ENCODE measurements at places on chromosomes 16 and 17.

GRCh38 chr17:77496401-77496801, 355.6 kb downstream of the SEC14L1 start:
- DNase-seq = no peak

GRCh38 chr16:63130942-63131341, 1094.7 kb upstream of the CDH8 start:
- DNase-seq = no peak

DNA sequence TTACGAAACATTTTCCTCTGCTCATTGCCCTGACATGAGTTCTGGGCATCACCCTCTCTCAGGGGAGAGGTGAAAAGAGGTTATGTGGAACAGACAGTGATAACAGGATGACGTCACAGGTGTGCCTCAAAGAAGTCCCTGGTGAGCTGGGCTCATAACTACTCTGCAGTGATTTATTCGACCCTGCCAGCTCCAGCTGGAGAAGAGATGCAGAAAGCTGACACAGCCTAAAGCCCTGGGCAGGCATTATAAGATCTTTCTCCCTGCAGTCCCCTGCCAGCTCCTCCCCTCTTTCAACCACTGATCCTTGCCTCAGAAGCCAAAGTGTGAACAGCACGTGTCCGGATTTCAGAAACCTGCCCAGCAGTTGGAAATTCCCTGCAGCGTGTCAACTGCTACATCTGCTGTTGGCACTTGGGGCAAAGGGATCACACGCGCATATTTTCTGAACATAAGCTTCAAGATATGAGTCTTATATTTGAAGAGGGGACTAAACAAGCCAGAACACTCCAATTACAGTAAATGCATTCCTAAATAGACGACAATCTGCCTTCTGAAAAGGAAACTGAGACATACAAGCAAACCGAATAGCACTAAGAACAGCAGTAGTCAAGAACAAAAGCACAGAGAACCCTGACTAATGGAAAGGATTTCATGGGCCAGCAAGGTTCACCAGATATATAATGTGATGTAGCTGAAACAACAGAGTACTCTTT, 80.5 kb downstream of the SMG6 start:
- DNase-seq = peak; percentile 68

DNA sequence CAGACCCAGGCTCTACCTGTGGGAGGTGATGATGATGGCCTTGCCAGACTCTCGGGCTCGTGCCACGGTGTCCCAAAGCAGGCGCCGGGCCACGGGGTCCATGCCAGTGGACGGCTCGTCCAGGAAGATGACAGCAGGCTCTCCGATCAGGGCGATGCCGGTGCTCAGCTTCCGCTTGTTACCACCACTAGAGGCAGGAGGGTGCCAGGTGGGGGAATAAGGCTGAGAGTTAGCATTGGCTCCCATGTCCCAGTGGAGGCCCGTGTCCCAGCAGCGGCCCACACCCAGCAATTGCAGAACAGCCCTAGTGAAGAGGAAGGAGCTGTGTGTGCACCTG, 10.3 kb upstream of the RNPS1 start:
- no peak for DNase-seq

DNA sequence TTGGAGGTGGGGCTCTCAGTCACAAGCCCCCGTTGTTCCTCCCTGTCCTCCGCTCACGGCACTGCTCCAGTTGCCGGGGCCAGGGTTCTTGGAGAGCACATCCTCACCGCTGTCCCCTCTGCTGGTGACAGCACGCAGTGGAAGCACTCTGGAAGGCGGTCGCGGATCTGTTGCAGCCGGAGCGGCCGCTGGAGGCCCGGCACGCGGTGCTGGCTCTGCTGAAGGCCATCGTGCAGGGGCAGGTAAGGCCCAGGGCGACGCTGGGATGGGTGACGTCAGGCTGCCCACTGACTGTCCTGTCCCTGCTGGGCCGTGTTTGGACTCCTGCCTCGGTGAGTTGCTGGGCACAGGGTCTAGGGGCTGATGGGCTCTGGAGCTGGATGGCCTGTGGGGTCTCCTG, 5.4 kb downstream of the TSC2 start:
- DNase-seq = no peak

GRCh38 chr16:75589306-75589705, 23.1 kb downstream of the GABARAPL2 start:
- no peak for DNase-seq

DNA sequence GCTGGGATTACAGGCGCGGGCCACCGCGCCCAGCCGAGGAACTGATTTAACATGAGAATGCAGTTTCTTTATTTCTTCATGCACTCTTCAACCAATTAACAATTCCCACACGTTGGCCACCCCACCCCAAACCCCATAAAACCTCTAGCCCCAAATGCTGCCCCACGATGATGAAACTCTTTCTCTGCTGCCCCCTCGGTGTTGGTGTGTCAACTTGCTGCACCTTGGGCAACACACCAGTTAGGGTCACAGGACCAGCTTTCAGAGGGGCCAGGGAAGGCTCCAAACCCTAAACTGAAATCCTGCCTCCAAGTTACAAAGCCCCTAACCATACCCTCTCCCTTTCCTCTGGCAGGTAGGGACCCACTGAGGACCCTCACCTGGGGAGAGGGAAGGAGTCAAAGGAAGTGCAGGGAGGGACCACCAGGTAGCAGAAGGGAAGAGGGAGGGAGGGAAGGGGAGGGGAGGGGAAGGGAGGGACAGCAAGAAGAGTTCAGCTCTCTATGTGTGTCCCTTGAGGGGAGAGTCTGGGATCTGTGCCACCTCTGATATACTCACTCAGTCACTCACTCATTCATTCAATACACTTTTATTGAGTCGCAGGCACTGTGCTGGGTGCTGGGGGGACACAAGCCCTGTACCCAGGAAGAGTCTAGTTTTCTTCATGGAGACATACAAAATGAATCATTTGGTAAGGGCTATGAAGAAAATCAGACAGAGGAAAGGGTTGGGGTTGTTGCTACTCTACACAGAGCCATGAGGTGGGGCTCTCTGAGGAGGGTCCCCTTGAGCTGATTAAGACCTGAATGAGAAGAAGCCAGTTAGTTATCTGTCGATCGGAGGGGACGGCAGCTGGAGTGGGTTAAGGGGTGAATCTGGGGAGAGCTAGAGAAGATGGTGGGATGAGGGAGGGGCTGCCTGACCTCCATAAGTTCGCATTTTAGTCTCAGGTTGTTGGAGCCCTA, 3.9 kb downstream of the PLXDC1 start:
- no peak for DNase-seq

GRCh38 chr16:67169642-67170167, 633 bp upstream of the NOL3 start:
- no peak for DNase-seq

DNA sequence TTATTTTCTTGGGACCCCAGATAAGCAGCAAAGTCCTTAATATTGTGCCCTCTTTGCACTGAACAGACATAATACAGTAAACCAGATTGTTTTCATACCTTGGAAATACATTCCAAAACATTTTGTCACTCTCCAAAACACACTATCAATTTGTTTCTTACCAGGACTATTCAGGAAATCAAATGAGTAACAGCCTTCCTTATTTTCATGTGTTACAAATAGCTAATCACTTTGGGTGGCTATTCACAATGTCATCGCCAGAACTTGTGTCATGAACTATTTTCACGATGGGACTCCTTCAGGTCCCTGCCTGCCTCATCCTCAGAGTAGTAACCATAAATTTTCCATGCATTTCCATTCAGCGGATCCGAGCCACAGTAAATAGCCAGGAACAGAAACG, 104.5 kb downstream of the MAP2K6 start:
- no peak for DNase-seq

DNA sequence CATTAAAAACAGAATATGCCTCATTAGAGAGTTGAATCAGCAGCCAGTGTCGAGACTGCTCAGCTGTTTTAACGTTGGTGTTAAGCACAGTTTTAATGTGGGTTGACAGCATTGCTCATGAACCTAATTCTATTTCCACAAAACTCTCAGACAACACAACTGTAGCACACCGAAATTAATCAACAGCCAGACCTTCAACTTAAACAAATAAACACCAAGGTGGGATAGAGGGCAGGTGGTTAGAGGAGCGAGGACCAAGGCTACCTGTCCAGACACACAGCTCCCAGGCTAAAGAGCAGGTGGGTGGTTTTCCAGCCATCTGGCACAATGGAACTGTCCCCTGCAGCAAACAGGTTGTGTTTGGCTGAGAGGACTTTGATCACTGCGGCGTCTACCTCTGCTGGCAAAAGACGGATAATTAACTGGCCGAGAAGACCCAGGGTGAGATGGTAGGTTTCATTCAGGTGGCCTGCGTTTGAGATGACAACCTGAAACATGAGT, 69.6 kb upstream of the ATP2A3 start:
- no peak for DNase-seq

GRCh38 chr16:87086156-87086555, 231.0 kb downstream of the C16orf95 start:
- DNase-seq = no peak

- no peak for DNase-seq
Observed at GRCh38 chr17:55564081-55564480, 52.8 kb upstream of the SMIM36 start.

DNA sequence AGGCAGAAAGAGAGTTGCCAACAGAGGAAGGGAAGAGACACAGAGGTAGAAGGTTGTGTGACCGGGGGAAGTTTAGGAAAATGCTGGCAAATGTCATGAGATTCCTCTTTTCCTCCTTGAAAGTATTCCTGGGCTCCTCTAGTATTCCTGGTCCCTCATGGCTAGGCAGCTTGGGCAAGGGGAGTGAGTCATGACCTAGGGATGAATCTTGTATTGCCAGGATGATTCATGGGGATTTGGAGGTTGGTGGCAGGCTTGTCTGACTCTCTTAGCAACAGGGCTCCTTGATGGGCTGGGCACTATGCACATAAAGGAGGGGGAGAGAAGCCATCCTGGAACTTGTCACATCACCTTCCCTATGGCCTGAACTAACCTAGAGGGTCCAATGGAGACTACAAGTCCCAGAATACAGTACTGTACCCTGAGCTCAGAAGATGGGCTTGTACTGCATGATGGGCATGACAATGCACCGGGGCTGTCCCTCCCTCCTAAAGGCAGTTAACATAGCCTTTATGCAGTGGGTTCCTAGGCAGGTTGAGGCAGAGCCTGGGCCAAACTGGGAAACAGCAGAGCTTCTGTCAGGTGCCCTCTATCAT, 2.1 kb upstream of the SEZ6 start:
- no peak for DNase-seq

DNA sequence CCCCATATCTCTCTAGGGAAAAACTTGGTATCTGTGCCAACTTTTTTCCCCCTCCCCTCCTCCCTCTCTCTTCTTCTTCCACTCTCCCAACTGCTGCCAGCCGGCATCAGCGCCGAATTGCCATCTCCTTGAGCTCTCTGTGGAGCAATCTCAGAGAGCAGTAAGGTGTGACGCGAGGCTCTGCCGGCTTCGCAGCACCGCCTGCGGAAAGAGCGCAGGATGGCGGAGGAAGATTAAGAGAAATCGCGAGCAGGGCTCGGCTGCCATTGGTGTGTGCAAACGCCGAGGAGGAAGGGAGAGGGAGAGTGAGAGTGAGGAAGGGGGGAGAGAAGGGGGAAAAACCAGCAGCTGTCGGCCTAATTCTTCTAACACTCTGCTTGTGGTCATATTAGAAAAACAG, 44.2 kb downstream of the NEUROD2 start:
- no peak for DNase-seq

Data from CD8-positive, alpha-beta memory T cell (primary cell).